ENCODE measurements at places on chromosomes 2 and 18.

- DNase-seq, result no peak
These were observed 37.7 kb downstream of the DOCK10 start for GRCh38 chr2:225004597-225004996.

- no peak for DNase-seq
These were observed 313.7 kb downstream of the ZNF521 start for GRCh38 chr18:25038261-25038660.

- no peak for DNase-seq
These were observed 35.6 kb upstream of the UBE2F start for GRCh38 chr2:237931205-237931721.

DNA sequence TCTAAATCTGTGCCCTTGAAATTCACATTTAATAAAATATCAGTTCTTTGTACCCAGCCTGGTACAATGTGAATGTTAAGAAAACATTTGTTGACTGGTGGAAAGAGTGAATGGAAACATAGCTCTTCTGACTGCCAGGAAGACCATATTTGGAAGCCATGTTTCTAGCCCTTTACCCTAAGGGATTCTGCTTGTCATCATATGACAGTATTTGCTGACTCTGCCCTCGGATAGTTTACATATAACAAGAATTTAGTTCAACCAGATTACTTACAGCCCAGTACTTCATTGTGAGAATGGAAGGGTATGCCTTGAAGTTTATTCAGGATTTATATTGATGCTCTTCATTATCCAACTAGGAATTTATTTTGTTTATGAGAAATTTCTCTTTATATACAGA, 13.8 kb upstream of the KCNS3 start:
- no peak for DNase-seq

- DNase-seq, result no peak
These were observed 928.3 kb upstream of the NRXN1 start for GRCh38 chr2:51960281-51960680.

GRCh38 chr2:240530181-240530580, 27.6 kb downstream of the ANKMY1 start:
- no peak for DNase-seq

GRCh38 chr2:170202437-170202836, 24.5 kb downstream of the MYO3B start:
- DNase-seq, result no peak

- no peak for DNase-seq
These were observed 27.4 kb downstream of the SERTAD2 start for GRCh38 chr2:64626146-64626809.

- DNase-seq, result no peak
These were observed 25.0 kb upstream of the CXXC1 start for GRCh38 chr18:50312296-50313030.

DNA sequence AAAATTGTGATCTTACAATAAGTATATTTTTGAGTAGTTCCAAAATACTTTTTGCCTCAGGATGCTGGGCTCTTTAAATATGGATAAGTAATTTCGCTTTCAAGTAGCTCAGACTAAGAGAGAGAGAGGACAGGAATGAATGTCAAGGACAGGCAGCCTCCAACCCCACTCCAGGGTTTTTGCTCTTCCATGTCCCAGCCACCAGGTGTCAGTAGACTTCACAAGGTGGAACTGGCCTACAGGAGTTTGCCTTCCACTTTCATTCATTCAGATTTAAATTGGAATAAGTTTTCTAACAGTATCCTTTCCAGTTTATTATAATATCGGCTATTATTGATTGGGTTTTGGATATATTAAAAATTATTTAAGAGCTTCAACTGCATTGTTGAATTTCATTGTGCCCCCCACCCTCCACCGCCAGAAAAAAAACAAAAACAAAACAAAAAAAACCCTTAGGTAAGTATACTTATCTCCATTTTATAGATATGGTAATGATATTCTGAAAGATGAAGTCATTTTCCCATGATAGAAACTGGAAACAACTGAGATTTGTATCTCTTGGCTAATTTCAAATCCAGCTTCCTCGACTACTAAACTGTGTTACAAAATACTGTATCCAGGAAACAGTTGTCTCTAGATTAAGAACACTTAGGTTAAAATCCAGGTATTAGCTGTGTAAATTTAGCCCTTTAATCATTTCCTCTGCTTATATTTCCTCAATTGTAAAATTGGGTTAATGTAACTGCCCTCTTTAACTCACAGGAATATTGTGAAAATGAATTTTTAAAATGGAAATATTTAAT, 793.1 kb downstream of the ERBB4 start:
- peak; percentile 91 for DNase-seq

GRCh38 chr2:128327180-128327964, 8.7 kb upstream of the HS6ST1 start:
- DNase-seq, result no peak

DNA sequence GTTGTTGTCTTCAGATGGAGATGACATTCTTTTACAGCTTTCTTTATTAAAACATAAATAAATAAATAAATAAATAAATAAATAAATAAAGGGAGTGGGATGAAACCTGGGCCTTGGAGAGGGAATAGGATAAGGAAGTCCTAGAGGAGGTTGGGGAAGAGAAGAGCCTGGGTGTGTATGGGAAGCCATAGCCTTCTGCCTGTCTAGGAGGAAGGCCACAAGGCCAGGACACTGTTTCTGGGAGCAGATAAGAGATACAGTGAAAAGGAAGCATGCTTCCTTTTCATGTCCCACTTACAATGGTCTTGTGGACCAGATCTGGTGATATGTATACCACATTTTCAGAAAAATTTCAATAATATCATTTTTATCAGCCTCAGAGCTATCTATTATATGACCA, 6.1 kb upstream of the TDRD15 start:
- DNase-seq, result no peak

GRCh38 chr18:75199327-75199726, 9.6 kb downstream of the PTGR3 start:
- no peak for DNase-seq

GRCh38 chr2:219969508-219969907, 342.1 kb downstream of the SLC4A3 start:
- peak; percentile 15 for DNase-seq

GRCh38 chr2:175852879-175853615, 149.0 kb downstream of the LNPK start:
- DNase-seq, result no peak

DNA sequence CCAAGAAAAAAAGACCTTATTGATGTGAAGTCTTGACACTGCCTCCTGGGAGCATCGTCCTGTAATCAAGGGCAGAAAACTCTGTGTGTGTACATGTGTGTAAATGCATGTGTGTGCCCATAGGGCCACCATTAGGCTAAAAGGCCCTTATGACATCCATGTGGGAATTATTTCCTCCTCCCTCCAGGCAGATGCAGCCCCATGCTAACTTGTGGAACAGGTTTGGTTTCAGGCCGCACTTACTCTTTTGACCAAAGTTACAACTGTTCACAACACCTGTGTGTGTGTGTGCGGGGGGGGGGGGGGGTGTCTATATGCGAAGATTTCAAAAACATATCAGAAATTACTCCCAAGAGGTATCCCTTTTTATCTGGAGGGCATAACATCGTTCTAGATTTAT, 87.4 kb upstream of the SLC14A2 start:
- DNase-seq, result no peak

DNA sequence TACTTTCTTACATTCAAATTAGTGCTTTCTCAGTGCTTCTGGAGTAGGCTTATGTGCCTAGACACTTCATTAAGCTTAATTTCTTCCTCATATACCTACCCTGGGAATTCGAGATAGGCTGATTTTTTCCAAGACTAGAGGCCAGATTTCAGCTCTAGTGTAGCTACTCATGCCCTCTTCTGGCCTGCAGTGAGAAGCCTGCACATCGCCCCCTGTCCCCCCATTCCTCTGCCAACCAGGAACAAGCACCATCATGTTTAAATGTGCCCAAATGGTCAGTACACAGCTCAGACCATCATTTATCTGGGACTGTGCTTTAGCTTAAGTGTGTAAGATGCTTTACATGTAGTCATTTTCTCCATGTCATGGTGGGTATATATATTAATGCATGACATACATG, 1218.8 kb upstream of the LRRTM1 start:
- no peak for DNase-seq

GRCh38 chr2:223465793-223466192, 136.4 kb downstream of the SCG2 start:
- DNase-seq, result peak; percentile 86

DNA sequence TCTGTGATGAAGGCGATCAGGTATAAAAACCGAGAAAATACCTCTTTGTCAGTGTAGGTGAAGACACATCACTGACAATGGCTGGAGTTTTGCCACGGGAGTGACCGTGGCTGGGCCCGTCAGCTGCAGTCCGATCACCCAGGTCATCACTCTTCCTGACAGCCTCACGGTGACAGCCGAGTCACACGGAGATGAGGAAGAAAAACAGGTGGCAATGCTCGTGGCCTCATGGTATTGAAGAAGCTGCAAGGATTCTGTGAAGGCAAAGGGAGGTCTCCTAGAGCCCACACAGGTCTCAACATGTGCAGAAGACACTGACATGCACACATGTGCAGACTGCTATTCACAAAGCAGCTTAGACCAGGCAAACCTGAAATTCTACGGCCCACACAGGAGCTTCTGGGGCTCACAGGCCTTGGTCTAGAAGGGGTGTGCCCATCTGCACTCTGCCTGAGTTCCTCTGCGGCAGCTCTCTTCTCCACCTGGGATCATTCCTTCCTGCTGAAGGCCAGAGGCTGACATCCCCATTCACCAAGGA, 7.4 kb downstream of the COPS9 start:
- DNase-seq, result no peak

- no peak for DNase-seq
These were observed 10.2 kb downstream of the INSIG2 start for GRCh38 chr2:118098307-118099030.

- peak; percentile 12 for DNase-seq
These were observed 127.3 kb upstream of the IL1R2 start for GRCh38 chr2:101864426-101864825.

DNA sequence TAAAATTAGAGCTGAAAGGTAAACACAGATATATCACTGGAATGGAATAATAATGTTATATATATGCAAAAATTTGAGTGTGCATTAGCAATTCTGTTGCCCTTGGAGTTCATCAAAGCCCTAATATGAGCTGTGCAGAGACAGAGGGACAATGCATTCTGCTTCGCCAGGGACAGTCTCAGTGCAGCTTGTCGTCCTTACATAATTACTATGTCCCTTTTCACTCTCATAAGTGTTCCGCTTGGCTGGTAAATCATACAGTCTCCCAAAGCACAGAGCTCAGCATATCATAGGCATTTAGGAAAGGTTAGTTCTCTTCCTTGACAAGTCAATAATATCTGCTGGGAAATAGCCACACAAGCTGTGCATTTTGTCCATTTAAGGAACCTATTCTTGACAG, 30.7 kb downstream of the MAPK4 start:
- no peak for DNase-seq

All from A673 (cell line).